ENCODE measurements at places on chromosomes 16 and 17.
A peak's percentile ranks its signal among the peaks of the same experiment; 100 is the strongest.

- no peak for DNase-seq
Observed at GRCh38 chr17:34581446-34582184, 2.2 kb downstream of the TMEM132E start.

DNA sequence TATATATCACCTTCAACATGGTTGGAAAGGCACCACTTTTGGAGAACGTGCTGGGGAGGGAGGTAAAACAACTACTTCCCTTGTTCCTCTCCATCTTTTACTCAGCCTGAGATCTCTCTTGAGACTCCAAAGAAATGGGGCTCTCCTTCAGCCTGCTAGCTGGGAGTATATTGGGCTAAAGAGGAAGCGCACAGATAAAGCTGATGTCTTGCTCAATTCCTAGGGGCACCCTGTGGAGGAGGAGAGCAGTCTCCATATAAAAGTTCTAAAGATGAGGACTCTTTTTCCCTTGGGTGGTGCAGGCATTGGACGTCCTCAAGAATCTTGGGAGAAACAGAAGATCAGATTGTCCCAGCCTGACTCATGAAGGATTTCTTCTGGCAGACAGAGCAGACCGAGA, 4.6 kb upstream of the ETV4 start:
- DNase-seq, result no peak

DNA sequence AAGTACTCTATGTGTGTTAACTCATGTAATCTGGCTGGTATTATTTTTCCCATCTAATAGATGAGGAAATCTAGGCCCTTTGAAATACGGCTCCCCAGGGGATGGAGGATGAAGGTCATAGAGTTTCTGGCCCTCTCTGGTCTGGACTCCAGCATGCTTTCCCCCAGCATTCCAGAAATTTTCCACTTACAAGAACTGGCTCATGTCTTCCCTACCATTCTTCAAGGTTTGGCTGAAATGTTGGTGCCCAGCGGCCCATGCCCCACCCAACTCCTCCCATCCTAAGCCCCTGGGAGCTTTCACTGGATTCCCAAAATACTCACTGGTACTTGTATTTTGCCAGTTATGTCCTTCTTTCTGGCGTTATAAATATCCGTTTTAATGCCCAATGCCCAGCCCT, 237.5 kb upstream of the NLRP1 start:
- no peak for DNase-seq

- peak; percentile 78 for DNase-seq
Observed at GRCh38 chr17:40582328-40582901, 17.1 kb upstream of the CCR7 start.

- no peak for DNase-seq
Observed at GRCh38 chr16:86806838-86807351, 228.5 kb downstream of the FOXL1 start.

GRCh38 chr17:82030470-82031302, 792 bp upstream of the RAC3 start:
- DNase-seq, result peak; percentile 65

GRCh38 chr17:75826561-75827307, 17.5 kb downstream of the UNC13D start:
- no peak for DNase-seq

- no peak for DNase-seq
Observed at GRCh38 chr16:58499092-58499511, 841 bp upstream of the NDRG4 start.

DNA sequence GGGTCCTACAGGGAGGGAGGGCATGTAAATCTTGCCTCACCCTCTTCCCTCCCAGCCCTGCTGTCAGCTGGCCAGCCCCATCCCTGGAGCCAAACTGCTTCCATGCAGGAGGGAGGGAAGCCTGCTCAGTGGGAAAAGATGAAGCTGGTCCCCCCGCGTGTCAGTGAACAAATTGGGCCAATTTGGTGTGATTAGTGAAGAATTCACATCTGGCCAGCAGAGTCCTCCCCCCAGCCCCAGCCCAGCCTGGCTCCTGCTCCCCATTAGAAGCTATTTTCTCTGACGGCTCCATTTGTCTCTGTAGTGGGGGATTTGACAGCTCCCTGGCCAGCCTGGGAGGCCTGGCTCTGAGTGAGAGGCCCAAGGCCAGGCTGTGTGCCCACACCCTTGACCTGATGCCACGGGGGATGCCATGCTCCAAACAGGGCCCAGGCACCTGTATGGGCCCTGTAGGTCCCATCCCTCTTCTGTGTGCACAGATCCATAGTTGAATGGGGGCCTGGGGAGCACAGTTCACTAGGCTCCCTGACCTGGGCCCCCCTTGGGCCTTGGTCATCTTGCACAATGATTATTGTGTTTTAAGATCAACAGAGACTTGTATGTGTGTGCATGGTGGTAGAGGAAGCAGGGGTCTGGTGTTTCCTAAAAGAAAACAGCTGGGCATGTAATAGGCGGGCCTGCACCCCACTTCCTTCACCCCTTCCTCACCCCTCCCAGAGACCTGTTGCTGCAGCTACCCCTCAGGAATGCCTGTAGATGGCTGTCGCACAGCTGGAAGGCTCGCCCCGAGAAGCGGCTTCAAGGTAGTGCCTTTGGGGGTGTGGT, 50.7 kb upstream of the TAC4 start:
- DNase-seq, result no peak

- DNase-seq, result no peak
Observed at GRCh38 chr17:80374039-80374731, 40.8 kb upstream of the ENDOV start.

Data from T-helper 1 cell (primary cell).